Hindlimb muscle (tissue), 1 donor: ENCODE measurements at places on chromosomes 13 and 19.

DNA sequence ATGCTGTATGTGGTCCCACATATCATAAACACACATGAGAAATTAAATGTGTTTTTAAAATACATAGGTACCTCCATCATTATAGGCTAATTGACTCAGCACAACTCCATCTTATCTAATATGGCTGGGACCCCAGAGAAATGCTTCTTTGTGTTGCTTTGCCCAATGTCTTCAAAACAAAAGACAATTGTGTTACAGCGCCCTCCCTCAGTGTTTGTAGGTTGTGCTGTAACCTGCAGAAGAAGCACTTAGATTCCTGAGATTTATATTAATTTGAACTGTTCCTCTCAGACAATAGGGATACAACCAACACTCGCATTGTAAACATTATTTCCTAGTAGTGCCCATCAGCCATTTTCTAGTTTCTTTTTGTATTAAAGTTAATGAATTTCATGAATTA, 303.4 kb downstream of the MZT1 start:
- DNase-seq: no peak

DNA sequence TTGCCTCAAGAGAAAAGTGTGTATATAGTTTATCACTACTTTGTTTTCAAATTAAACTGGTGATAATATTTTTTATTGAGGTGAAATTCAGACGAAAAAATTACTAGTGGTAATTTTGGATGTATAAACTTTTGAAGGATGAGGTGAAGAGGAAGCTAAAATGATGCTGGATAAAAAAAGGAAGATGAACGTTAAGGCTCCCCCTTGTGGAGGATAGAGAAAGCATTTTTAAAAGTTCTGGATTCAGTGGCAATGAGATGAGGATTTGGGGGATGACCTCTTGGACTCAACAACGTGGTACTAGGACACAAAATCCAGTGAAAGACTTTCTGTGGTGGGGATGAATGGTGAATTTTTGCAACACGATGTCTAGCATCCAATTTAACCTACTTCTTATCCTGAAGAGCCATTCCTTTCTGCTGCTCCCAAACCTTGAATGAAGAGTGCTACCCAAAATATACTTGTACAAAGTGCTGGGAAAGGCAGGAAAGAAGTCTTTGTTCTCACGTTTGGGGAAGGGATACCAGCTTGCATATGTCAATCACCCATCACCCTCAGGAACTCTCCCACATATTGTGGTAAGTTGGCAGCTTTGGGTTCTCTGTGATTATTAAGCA, 7.3 kb upstream of the SIGLEC5 start:
- no peak for DNase-seq

DNA sequence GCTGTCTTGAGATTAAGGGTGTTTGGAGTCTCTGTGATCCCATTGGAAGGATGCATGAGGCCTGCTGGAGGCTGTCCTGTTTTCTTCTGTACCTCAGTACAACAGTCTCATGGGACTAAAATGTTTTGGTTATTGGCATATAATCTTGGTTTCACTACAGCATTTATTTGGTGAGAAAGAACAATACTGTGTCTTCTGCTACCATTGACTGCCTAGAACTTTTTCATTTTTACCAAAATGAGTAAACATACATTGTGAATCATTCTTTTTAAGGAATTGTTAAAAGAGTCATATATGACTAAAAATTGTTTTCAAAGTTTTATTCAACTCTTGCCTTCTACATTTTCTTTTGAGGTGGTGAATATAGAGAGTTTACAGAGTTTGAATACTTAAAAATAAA, 459.8 kb downstream of the GPC6 start:
- no peak for DNase-seq

DNA sequence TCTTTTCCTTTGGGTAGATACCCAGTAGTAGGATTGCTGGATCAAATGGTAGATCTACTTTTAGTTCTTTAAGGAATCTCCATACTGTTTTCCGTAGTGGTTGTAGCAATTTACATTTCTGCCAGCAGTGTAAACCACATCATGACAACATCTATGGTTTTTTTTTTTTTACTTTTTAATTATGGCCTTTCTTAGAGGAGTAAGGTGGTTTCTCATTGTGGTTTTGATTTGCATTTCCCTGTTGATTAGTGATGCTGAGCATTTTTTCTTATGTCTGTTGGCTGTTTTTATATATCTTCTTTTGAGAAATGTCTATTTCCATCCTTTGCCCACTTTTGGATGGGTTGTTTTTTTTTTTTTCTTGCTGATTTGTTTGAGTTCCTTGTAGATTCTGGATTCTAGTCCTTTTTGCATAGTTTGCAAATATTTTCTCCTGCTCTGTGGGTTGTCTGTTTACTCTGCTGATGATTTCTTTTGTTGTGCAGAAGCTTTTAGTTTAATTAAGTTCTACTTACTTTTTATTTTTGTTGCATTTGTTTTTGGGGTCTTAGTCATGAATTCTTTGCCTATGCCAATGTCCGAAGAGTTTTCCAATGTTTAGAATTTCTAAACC, 38.8 kb downstream of the TDRD3 start:
- no peak for DNase-seq

- DNase-seq: peak; percentile 59
These were observed 15.2 kb upstream of the S1PR4 start for GRCh38 chr19:3163230-3163886.

DNA sequence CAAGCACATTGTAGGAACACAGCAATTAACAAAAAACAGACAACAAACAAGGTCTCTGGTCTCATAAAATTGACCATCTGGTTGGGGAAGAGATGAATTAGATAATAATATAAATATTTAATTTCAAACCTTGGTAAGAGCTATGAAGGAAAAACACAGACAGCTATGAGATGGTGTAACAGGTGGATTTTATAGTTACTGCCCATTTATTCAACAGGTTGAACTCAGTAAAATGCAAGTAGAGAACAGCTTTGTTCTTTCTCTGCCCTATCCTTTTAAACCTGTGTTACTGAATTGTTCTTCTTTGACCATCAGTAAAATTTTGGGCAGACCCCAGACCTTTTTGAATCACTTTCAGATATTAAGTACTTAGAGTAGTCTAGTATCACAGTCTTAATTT, 77.6 kb upstream of the FAM216B start:
- no peak for DNase-seq

GRCh38 chr19:54662730-54663129, at the start of gene LILRB4:
LILRB4 (plus strand) TSS chr19:54662985; CDS start chr19:54663034, 49 bp downstream.
- peak; percentile 8 for DNase-seq
